ENCODE measurements at places on chromosomes 3 and 15.

DNA sequence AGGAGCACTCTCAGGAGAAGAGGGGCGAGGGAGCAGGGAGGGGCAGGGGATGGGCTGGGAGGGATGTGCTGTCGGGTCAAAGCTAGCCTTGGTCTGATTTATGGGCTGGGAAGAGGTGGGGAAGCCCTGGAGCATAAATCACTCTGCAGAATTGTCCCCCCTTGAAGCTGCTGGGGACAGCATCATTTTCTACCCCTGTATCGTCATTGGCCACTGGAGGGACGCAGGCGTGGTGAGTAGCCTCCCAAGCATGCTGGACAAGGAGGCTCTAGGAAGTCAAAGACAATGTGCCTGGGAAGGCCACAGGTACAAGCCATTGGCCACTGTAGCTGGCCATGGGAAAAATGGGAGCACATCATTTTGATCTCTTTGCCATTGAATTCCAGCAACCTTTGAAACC is 175.5 kb upstream of the CTDSPL start:
- DNase-seq: no peak

GRCh38 chr3:195768414-195768813 is 43.3 kb downstream of the MUC4 start:
- DNase-seq: no peak

DNA sequence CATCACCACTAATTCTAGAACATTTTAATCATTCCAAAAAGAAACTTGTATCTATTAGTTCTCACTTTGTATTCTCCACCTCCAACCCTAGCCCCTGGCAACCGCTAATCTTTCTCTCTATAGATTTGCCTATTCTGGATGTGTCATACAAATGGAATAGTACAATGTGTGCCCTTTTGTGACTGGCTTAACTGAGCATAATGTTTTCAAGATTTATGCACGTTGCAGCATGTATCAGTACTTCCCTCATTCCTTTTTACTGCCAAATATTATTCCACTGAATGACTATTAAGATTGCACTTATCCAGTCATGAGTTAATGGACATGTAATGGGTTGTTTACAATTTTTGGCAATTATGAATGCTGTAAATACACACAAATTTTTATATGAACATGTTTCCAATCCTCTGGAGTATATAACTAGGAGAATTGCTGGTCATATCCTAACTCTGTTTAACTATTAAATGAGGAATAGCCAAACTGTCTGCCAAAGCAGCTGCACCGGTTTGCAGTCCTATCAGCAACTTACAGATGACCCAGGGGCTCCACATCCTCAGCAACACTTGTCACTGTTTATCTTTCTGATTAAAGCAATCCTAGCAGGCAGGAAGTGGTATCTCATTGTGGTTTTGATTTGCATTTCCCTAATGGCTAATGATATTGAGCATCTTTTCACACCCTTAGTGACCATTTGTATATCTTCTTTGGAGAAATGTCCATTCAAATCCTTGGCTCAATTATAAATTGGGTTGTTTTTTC is 42.9 kb downstream of the DCUN1D1 start:
- DNase-seq: no peak

GRCh38 chr15:57495554-57496165 is 96.0 kb upstream of the MYZAP start:
- no peak for DNase-seq

GRCh38 chr3:134150476-134150875 is 100.2 kb downstream of the RYK start:
- DNase-seq: no peak

DNA sequence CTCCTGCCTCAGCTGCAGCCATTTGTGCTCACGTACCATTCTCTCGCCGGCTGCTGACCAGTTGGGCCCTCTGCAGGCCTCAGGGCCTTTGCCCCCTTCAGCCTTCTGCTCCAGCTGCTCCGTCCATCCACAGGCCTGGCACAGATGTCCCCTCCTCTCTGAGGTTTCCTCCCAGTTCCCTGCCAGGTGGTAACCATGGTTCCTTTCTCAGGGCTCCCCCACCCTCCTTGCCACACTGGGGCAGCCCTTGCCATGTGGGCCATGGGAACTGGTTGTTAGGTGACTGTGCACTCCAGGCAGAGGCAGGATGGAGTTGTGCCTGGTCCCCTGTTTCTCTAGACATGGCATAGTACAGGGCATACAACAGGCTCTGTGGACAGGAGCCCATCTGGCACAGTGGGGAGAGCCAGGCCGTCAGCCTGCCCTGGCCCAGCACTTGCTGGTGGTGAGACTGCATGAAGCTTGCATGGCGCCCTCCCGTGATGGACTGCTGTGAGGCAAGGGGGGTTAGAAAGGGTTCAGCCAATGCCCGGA is 148.9 kb downstream of the DNAJB8 start:
- DNase-seq: no peak

Measured in T-helper 9 cell (primary cell).